ENCODE measurements at places on chromosomes 1 and 21. TPM values are rescaled to one million over a fixed set of nuclear protein-coding genes. Genes with fewer than 3 reads are reported as not detected.

The MCOLN2 gene
- total RNA-seq: 0.27 TPM

The OR6N1 gene
- not detected for total RNA-seq

The KCNJ9 gene
- not detected for total RNA-seq

The SHE gene
- 11.0 TPM for total RNA-seq

The CRB1 gene
- total RNA-seq: 0.08 TPM

The NGF gene
- total RNA-seq: 4.0 TPM

The FLAD1 gene
- 34.7 TPM for total RNA-seq

The CATSPERE gene
- total RNA-seq: 0.65 TPM

The E2F2 gene
- total RNA-seq: 0.35 TPM

The BSND gene
- total RNA-seq: not detected

The CYP4A11 gene
- total RNA-seq: not detected

The PPM1J gene
- total RNA-seq: 4.7 TPM

The CHI3L1 gene
- 0.32 TPM for total RNA-seq

The ANGPTL3 gene
- not detected for total RNA-seq

The RGS8 gene
- not detected for total RNA-seq

The DLGAP3 gene
- total RNA-seq: 0.08 TPM

The MATN1 gene
- total RNA-seq: not detected

The AP4B1 gene
- 11.4 TPM for total RNA-seq

The GBP6 gene
- total RNA-seq: 0.13 TPM

The TTC22 gene
- not detected for total RNA-seq

The OR2T35 gene
- not detected for total RNA-seq

The C8B gene
- not detected for total RNA-seq

The HSD11B1 gene
- total RNA-seq: 4.6 TPM

The OR2AK2 gene
- not detected for total RNA-seq
